ENCODE measurements at places on chromosomes 1 and 21. TPM values are rescaled to one million over a fixed set of nuclear protein-coding genes. Genes with fewer than 3 reads are reported as not detected.

GRCh38 chr1:91872000-91872399 is 14.0 kb downstream of the TGFBR3 start:
- H3K36me3 ChIP-seq = no peaks in the 10 kb centered on the region
- no peak overlapping the region for H3K4me3 ChIP-seq
- H3K27me3 ChIP-seq = peaks cover 67% of the 10 kb centered on the region
- no peak for DNase-seq
- no peak overlapping the region for H3K27ac ChIP-seq

- DNase-seq = no peak
- no peaks in the 10 kb centered on the region for H3K27me3 ChIP-seq
- no peaks in the 10 kb centered on the region for H3K4me1 ChIP-seq
Measured at GRCh38 chr1:98688110-98688739, 26.7 kb downstream of the SNX7 start.

DNA sequence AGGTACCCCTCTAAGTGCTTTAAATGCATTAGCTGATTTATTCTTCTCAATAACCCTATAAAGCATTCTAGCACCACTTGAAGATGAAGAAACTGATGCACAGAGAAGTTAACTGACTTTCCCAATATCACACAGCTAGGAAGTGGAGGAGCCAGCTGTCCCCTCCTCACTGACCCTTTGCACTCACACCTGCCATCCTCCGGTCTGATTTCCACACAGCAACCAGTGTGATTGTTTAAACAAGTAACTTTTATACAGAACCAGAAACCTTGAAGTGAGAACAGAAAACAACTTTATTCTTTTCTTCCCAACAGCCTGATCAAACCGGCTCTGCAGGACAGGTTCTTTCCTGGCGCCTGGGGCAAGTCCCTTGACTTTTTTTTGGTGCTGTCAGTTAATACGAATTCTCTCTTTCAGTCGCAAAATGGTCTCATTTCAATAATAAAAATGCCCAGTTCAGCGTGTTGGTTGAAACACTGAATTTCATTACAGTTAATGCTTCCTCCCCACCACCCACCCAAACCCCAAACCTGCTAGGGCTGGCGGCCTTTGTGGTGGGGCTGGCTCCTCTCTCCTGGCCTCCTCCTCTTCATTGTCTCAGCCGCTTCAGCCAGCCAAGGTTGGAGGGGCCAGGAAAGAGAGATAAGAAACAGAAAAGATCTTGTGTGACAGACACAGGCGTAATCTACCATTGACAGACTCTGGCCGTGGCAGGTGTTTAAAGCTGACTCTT is 26.4 kb upstream of the EEIG2 start:
- no peak overlapping the region for H3K4me3 ChIP-seq
- DNase-seq = no peak
- H3K27me3 ChIP-seq = no peaks in the 10 kb centered on the region
- no peak overlapping the region for H3K27ac ChIP-seq

The KRTAP19-4 gene
- not detected for polyA plus RNA-seq

- H3K36me3 ChIP-seq = no peaks in the 10 kb centered on the region
- H3K27ac ChIP-seq = peak overlapping the region; percentile 98
- no peaks in the 10 kb centered on the region for H3K27me3 ChIP-seq
- H3K4me3 ChIP-seq = no peak overlapping the region
- H3K4me1 ChIP-seq = peaks cover 27% of the 10 kb centered on the region
Measured at GRCh38 chr1:8754993-8755392, 62.4 kb downstream of the RERE start.

DNA sequence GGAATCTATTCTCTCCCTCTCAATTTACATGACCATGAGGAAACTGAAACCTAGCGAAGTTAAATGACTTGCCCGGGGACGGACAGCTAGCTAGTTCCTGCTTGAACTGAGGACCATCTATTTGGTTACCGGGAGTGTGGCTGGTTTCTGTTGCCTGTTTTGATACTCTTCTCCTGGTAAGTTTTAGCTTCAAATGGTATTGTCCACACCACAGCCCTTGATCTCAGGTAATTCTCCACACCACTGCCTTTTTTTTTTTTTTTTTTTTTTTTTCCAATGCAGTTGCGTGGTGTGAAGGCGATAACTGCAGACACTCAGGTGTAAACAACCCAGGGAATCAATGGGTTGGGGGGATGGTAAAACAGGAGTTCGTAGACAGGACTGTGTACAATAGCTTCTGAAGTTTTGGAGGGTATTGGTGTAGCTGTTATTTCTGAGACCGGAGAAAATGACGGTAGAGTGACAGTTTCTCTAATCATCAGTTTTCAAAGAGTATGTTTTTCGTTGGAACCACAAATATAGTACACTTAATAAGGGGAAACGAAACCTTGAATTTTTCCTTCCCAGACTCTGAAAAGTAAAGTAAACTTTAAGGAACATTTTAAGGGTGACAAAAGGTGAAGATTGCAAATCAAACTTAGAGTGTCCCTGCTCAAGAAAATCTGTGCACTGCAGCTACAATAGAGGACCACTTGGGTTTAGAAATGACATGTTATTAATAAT is 125.3 kb upstream of the CACYBP start:
- no peak overlapping the region for H3K27ac ChIP-seq
- no peaks in the 10 kb centered on the region for H3K4me1 ChIP-seq
- no peaks in the 10 kb centered on the region for H3K36me3 ChIP-seq
- no peak overlapping the region for H3K4me3 ChIP-seq

GRCh38 chr1:167482184-167482583 is 36.1 kb downstream of the CD247 start:
- H3K27me3 ChIP-seq = peaks cover 7% of the 10 kb centered on the region
- no peaks in the 10 kb centered on the region for H3K4me1 ChIP-seq
- H3K4me3 ChIP-seq = no peak overlapping the region
- no peak overlapping the region for H3K27ac ChIP-seq

The SELENON gene
- 32.7 TPM for polyA plus RNA-seq

The CFHR1 gene
- polyA plus RNA-seq = 0.23 TPM

The ZNF683 gene
- polyA plus RNA-seq = not detected

- H3K4me1 ChIP-seq = no peaks in the 10 kb centered on the region
- H3K4me3 ChIP-seq = no peak overlapping the region
- no peak overlapping the region for H3K27ac ChIP-seq
- no peaks in the 10 kb centered on the region for H3K36me3 ChIP-seq
Measured at GRCh38 chr21:19981938-19982337, 1016.3 kb upstream of the NCAM2 start.

DNA sequence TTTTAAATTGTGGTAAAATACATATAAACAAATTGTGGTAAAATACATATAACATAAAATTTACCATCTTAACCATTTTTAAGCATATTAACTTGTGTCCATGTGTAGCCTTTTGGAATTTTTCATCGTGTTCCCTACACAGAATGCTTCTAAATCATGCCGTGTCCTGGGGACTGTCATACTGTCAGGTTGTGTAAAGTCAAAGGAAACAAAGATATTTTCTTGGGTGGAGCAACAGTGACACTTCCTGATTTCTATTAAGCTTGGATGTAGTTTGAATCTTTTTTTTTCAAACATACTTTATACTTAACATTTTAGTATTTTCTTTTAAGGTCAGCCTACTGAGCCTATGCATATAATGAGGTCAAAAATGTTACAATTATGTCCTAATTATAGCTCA is 32.3 kb downstream of the DOP1B start:
- H3K4me3 ChIP-seq = no peak overlapping the region
- no peaks in the 10 kb centered on the region for H3K4me1 ChIP-seq
- no peak overlapping the region for H3K27ac ChIP-seq
- no peak for DNase-seq
- no peaks in the 10 kb centered on the region for H3K27me3 ChIP-seq
- no peaks in the 10 kb centered on the region for H3K36me3 ChIP-seq

The ANGPTL1 gene
- not detected for polyA plus RNA-seq

The OLIG2 gene
- not detected for polyA plus RNA-seq

- peak overlapping the region; percentile 34 for H3K27ac ChIP-seq
- DNase-seq = no peak
- peaks cover 24% of the 10 kb centered on the region for H3K4me1 ChIP-seq
Measured at GRCh38 chr21:45079351-45079750, 5.0 kb downstream of the ADARB1 start.

DNA sequence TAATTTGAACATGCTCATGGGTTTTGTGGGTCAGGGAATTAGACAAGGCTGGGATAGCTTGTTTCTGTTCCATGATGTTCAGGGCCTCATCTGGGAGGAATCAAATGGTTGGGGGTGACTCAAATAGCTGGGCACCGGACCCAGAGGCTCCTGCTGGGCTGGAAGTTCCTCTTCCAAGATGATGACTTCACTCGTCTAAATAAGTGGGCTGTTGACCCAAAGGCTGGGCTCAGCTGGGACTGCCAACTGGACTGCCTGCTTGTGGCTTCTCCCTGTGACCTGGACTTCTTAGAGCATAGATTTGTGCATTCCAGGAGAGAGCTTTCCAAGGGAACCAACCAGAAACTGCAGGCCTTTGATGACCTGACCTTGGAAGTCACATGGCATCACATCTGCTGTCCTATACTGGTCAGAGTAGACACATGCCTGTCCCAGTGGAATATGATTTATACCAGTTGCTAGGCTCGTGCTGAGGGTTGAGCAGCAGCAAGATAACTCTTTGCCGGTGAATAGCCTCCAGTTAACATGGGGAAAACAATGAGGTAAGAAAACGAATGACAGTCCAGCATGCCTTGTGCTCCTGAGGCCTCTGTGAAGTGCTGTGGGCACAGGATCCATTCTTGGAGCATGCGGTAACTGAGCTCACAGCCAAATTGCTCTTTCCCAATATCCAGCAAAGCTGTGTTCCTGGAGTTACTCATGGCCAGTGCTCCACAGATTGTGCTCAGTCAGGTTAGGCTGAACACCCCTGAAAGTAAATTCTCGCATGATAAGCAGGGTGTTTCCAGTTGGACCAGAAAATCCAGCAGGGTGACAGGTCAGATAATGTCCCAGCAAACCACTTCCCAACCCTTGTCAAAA is 272.9 kb upstream of the TMEM51 start:
- DNase-seq = no peak
- no peak overlapping the region for H3K27ac ChIP-seq
- H3K4me3 ChIP-seq = no peak overlapping the region
- H3K27me3 ChIP-seq = no peaks in the 10 kb centered on the region
- no peaks in the 10 kb centered on the region for H3K4me1 ChIP-seq
